Right kidney (tissue), 9 donors: ENCODE measurements at places on chromosomes 7 and 10.
A peak's percentile ranks its signal among the peaks of the same experiment; 100 is the strongest.

- no peak for DNase-seq
Measured at GRCh38 chr7:55475855-55476803, 96.2 kb downstream of the VOPP1 start.

DNA sequence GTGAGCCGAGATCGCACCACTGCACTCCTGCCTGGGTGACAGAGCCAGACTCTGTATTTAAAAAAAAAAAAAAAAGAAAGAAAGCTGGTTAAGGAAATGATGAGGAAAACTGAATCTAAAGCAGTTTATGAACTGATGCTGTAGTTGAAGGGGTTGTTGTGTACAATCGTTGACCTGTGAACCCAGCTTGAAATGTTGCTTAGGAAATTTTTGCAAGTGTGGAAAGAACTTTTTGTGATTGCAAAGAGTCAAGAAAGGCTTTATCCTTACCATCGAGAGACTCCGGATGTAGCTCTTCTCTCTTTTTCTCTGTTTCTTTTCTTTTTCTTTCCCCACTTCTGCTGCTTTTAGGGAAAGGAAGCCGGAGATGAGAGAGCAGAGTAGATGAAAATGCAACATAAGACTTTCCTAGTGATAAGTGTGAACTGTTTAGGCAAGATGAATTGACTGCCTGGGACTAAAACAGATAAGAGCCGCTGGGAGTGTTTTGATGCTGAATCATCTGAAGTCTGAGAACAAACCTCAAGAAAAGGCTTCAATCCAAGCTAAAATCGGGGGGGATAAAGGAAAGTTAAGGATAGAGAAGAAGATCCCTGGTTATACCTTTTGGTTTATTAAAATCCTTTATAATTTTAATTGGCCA is 69.0 kb downstream of the TAF3 start:
- DNase-seq, result no peak

- DNase-seq, result no peak
Measured at GRCh38 chr7:3215624-3216585, 85.1 kb upstream of the SDK1 start.

DNA sequence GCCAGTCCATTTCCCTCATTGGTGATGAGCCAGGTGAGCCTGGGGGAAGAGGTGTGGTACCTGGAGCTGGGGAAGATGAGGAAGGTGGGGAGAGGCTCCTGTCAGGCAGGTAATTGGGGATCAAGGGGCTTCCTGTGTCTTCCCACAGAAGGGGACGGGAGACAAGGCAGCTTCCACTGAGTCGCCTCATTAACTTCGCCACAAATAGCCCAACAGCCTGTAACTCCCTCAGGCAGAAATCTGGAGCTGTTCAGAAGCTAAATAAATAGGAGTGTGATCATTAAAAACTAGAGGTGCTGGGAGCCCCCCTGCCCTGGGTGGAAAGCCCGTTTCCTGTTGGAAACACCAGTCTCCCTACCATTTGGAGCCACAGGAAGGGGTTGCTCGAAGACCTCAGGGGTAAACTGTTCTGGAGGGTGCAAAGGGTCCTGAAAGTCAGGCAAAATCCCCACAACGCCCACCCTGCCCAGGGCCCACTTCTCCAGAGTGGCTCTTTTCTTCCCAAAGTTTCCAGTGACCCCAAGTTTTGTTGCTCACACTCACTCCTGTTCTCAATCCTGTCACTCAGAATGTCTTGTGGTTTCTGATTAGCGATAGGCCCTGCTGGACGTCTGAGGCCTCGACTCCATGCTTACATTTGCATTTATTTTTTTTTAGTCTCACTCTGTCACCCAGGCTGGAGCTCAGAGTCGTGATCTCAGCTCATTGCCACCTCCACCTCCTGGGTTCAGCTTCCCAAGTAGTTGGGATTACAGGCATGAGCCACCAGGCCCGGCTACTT is 25.7 kb downstream of the UNC5B start:
- DNase-seq, result peak; percentile 46

DNA sequence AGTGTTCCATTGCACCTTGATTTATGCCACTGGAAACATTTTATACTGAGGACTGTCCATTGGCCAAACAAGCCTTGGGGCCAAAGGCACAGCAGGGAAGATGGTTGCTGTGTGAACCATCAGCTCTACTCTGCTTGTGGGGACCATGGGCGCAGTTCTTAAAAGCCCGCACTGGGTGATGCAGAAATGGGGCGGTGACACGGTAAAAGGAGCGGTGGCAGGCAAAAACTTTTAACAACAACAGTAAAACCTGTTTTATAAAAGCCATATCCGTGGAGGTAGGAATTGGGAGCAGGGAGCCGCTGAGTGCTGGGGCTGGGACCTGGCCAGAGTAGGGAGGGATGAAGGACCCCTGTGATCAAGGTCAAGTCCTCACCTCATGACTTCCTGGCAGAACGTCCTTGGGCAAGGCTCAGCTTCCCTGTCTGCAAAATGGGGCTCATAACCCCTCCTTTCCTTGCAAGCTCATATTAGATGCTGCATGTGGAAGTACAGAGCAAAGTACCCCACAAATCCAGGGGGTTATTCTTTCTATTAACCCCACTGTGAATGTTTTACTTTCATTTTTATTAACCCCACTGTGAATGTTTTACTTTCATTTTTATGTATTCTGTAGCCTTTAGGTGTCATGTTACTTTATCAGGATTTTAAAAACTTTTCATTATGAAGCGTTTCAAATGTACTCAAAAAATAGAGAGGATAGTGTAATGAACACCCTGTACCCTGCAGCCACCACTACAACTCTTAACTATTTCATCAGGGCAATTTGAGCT is 78.3 kb downstream of the GRK5 start:
- no peak for DNase-seq

DNA sequence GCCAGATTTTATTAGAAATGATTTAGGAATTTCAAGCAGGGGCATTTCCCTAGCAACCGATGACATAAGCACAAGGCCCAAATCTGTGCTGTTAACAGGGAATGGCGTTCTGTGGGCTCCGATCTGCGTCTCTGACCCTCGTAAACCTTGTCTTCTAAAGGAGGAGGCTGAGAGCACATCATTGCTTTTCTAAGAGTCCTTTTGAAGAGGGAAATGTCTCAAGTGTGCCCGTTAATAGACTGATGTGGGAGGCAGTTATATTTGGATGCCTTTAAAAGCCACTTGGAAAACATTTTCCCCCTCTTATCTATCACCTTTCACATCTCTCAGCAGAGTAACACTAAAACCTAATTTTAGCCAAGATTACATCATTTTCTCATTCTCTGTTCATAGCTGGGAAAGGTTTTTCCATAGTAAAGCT is 424.1 kb upstream of the GALNT17 start:
- DNase-seq, result no peak

DNA sequence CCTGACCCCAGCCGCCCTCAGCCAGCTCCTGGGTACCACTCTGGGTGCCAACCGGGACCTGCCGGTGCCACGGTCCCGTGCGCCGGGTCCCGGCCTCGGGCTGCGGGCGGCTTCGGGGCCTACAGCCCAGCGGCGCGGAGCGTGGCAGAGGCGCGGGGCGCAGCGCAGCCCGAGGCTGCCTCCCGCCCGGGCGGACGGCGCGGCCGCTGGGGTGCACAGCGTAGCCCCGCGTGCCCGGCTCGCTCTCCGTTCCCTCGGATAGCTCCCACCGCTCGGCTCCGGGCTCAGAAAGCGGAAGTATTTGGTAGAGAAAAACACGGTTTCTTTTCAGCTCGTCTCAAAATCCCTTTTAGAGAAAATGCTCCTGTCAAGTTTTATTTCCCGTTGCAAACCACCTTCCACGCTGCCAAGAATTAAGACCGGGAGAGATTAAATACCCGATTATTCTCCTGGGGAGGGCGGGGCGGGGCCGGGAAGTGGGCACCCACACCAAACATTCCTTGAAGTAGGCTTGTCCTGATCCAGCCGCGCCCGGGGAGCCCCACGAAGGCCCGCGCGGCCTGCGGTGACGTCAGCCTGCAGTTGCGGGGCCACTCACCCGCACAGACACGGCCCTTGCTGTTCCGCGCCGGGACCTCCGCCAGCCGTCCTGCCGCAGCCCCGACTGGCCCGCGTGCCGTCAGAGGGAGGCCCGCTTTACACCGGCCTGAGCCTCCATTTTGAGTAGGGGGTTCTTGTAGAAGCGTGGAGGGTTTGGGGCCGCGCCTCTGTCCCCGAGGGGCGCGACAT is 7.2 kb downstream of the HOXA13 start:
- DNase-seq, result peak; percentile 71

GRCh38 chr10:91536111-91536510 is 96.8 kb downstream of the PPP1R3C start:
- no peak for DNase-seq
